CD4-positive, alpha-beta T cell treated with Interleukin-1 beta for 1 hour (primary cell): ENCODE measurements at places on chromosomes 7 and 10.

GRCh38 chr10:65570143-65571010 is 1355.5 kb upstream of the LRRTM3 start:
- DNase-seq: no peak

GRCh38 chr7:92244808-92245486 is 767 bp downstream of the KRIT1 start:
- DNase-seq: no peak

GRCh38 chr7:50534690-50535290 is 30.4 kb downstream of the DDC start:
- no peak for DNase-seq

DNA sequence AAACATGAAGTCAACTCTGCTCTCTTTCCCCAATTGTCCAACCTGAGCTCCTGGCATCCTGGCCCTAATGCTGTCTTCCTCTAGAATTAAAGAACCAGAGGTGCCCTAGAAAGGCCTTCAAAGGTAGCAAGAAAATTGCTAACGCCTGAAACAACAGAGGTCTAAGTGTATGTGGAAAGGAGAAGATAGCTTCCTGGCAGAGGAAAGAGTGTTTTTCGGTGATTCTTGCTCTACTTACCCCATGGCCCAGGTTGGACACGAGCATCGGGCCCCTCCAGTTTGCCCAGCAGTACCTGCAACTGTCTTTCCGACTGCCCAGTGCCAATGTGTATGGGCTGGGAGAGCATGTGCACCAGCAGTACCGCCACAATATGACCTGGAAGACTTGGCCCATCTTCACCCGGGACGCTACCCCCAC is 22.2 kb downstream of the MGAM2 start:
- DNase-seq: no peak

GRCh38 chr10:130498042-130498441 is 361.9 kb downstream of the GLRX3 start:
- no peak for DNase-seq

DNA sequence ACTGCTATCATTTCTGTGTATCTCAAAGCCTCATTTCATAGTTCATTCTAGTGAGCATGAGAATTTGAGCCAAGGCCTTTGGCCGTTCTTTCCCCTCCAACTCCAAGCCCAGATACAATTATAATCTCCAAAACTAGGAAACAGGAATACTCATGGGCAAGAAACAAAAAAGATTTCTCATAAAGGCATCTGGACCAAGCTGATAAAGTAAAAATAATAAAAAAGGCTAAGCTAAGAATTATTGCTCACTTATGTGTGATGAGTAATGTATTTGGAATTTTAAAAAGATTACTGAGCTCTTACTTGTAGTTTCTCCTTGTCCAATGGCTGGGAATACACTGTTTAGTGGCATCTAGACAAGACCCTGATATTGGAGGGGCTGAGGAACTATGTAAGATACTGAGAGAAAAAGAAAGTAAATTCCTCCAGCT is 196.4 kb upstream of the POM121L12 start:
- no peak for DNase-seq

- no peak for DNase-seq
Measured at GRCh38 chr10:29955329-29955935, 104.0 kb downstream of the JCAD start.

GRCh38 chr10:93594518-93594917 is 6.5 kb downstream of the RBP4 start:
- DNase-seq: no peak

DNA sequence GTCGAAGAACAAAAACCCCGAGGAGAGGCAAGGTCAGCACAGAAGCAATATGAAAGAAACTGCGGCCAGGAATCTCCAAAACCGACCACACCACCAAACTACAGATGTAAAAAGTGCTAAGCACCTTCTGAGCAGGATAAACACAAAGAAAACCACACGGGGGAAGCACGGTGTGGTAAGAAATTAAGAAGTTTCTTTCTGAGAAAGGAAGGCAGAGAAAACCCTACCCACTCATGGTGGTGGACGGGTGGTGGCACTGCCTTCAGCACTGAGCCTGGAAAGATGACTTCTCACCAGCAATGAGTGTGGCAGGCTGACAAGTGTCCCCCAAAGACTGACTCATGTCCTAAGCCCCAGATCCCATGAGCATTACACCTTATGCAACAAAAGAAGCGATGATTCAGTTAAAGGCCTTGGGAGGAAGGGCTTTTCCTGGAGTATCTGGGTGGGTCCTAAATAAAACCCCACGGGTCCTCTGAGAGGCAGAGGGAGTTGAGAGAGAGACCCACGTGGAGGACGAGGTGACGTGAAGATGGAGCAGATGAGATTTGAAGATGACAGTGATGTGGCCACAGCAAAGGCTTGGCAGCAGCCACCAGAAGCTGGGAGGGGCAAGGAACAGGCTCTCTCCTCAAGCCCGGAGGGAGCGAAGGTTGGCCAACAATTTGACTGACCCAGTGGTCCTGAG is 124.9 kb downstream of the DLG5 start:
- peak; percentile 20 for DNase-seq

- no peak for DNase-seq
Measured at GRCh38 chr7:40200791-40201190, 66.0 kb downstream of the SUGCT start.

DNA sequence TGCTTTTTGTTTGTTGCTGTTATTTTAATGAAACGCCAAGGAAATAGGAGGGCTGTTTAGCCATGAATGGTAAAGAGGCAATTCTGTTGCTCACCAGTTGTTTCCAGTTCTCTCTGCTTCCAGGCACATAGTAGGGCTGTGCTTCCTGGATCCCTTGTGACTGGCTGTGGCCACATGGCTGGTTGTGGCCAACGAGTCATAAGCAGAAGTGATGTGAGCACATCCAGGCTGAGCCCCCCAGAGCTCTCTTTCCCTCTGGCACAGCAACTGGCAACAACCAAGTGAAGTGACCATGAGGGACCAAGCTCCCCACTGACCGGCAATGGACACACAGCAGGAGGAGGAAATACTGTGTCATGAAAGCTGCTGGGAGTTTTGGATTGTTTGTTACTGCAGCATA is 10.3 kb downstream of the GRID1 start:
- DNase-seq: no peak

DNA sequence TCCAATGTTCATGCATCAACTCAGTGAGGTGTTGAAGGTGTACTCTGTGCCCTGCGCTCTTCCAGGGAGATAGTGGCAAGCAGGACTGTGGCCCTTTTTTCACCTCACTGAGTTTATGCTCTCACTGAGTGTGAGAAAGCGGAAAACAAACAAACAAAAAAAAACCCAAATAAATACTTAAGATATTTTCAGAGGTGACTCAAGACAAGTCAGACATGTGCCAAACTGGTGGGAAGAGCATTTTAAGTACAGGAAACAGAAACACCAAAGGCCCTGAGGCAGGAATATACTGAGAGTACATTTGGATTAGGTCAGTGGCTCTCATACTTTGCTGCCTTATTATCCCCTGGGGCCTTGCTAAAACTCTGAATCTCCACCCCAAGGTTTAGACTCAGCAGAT is 111.9 kb upstream of the IGFBP3 start:
- no peak for DNase-seq

- DNase-seq: no peak
Measured at GRCh38 chr10:42930516-42931192, 146.2 kb upstream of the RET start.

DNA sequence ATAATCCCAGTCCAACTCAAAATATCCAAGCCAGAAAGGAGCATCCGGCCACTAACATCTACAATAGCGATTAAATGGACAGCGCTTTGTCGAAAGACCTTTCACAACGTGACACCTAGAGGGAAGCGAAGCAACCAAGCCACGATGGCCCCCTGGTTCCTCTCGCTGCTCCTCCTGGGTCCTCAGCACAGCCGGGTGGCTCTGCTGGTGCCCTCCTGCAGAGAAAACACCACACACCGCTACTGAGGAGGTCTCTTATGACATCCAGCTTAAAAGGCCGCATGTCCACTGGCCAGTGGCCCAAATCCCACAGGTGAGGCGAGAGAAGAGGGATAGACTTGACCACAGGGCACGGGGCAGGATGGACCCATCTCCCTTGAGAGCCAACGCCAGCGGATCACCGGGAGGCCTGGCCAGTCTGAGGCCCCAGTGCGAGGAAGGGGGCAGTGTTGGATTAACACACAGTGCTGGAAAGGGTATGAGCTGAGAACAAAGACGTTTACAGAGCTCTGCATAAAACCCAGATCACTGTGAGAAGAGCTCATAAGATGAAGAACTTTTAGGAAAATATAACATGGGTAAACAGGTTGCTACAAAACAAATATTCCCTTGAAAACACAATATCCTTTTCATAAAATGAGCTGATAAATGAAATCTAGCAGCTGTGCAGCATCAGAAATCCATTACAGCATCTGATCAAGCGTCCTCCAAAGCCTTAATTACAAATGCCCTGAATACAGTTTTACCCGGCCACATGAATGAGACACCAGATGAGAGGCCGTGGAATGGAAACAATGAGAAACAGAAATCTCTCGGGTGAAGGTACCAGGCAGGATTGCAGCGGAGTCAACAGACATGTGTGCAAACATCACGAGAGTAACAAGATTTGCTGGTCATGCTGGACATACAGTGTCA is 236.7 kb downstream of the DIP2C start:
- no peak for DNase-seq

DNA sequence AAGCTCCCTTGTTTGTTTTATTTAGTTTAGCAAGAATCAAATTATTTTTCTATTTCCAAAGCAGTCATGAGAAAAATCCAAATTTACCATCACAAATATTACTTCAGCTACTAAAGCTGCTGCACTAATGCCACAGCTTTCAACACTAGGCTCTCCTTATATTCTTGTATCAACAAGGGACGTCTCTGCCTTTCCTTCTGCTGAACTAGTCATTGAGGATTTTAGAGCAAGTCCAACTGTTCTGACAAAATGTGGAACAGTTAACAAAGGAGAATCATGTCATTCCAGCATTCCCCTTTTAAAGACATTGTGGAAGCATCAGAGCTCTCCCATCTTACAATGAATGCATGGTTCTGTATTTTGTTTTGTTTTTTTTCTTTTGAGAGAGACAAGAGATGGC is 28.6 kb downstream of the FAM13C start:
- DNase-seq: no peak

DNA sequence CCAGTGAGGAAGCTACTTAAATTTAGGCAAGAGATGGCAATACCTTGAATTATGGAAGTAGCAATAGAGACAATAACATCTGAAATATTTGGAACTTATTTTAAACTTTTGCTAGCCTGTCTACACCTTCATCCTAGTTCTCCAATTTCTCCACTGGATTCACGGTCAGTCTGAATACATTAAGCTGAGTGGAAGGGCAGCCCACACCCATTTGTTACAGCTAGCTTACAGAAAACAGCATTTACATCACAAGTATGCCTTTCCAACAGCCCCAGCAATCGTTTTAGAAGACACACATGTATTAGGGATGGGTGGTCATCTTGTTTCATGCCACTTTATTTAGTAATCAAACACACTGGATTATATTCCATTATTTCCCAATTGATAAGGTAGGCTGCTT is 16.7 kb downstream of the EPC1 start:
- no peak for DNase-seq

GRCh38 chr10:123458933-123459332 is 207.2 kb upstream of the GPR26 start:
- DNase-seq: no peak

GRCh38 chr10:23514321-23514720 is 75.4 kb downstream of the OTUD1 start:
- no peak for DNase-seq

DNA sequence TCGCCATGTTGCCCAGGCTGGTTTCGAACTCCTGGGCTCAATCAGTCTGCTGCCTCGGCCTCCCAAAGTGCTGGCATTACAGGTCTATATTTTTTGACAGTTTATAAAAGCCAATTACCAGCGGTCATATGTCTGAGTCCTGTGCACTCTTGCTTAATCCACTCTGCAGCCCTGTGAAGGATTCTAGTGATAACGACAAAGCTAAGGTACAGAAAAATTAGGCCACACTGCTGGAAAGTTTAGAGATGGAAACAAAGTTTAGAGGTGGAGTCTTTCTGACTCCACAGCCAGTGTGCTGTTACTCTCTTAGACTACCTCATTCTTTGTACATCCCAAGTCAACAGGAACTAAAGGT is 707 bp downstream of the PTER start:
- DNase-seq: no peak

DNA sequence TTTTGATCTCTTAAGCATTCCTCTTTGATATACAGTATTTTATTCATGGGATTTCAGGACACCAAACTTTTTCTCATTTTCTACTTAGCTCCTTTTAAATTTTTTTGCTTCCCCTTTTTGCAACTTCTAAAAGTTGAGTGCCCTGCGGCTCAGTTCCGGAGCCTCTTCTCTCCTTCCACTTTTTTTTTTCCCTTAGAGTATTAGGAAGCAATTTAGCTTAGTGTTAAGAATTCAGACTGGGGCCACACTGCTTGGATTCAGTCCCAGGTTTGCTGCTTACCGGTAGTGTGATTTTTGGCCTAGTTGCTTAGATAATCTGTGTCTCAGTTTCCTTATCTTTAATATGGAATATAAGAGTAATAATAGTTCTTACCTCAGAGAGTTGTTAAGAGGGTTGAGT is 3.4 kb downstream of the STAM start:
- no peak for DNase-seq

GRCh38 chr7:37342688-37343471 is 105.8 kb downstream of the ELMO1 start:
- DNase-seq: peak; percentile 81

- no peak for DNase-seq
Measured at GRCh38 chr7:104550362-104550761, 222.0 kb downstream of the LHFPL3 start.

DNA sequence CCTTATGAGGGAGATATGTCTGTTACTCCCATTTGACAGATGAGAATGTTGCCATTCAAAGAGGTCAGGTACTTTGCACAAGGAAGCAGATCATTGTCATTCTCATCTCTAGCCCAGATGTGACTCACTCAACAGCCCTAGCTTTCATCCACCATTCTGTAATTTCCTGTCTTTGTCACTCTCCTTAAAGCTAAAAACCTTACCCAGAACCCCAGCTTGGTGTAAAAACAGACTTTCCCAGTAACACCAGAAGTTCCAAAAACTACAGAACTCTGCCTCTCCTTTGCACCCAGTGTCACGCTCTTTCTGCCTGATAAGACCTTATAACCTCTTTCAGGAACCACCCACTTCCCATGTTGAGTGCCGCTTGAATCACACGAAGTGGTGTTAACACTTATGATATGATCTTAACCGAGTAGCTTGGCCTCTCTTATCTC is 89.1 kb upstream of the SP4 start:
- peak; percentile 31 for DNase-seq

DNA sequence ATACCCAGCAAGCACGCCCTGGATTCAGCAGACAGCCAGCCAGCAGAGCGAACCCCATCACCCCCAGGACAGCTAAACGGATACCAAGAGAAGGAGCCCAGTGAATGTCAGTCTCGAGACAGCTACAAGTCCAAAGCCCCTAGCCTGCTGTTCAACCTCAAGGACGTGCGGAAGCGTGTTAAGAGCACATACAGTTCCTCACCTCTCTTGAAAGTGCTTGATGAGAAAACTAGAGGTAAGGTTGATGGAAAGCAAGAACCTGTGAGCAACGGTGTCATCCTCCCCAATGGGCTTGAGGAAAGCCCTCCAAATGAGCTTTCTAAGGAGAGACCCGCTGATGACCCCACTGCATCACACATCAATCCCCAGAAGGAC is 24.9 kb downstream of the C10orf71 start:
- DNase-seq: no peak

- no peak for DNase-seq
Measured at GRCh38 chr7:93013446-93014061, 104.2 kb downstream of the SAMD9 start.

- DNase-seq: no peak
Measured at GRCh38 chr7:41916450-41916927, 213.6 kb upstream of the INHBA start.

GRCh38 chr7:155398944-155399343 is 59.0 kb upstream of the EN2 start:
- DNase-seq: no peak
